Cardiac muscle cell (in vitro differentiated cells and primary cell): ENCODE measurements at places on chromosomes 2 and 18. TPM values are rescaled to one million over a fixed set of nuclear protein-coding genes. Genes with fewer than 3 reads are reported as not detected.

DNA sequence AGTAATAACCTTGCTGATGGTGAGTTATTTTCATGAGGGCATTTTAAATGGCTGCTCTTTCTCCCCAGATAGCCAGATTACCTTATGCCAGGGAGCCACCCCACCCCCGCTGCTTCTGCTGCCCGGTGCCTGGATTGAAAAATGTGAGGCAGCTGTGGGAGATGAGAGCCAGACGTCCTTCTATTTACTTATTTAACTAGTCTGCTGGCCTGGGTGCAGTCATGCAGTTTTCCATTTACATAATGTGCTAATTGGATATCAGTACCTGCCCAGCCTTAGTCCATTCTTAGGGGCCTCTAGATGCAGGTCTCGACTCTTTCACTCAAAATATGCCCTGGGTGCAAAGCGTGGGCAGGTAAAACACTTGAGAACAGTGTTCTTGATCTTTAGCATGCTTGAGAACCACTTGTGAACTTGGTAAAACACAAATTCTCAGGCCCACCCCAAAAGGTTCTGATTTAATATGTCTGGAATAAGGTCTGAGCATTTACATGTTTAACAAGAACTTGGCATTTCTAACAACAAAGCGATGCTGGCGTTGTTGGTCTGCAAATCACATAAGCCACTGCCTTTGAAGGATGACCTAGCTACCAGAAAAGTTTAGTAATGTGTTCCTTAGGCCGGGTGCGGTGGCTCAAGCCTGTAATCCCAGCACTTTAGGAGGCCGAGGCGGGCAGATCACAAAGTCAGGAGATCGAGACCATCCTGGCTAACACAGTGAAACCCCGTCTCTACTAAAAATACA, 154.3 kb downstream of the NRP2 start:
- no peak for DNase-seq

GRCh38 chr18:5294113-5294456, 1.4 kb downstream of the ZBTB14 start:
- no peak for DNase-seq

- DNase-seq: no peak
These were observed 361.9 kb downstream of the CYRIA start for GRCh38 chr2:16303761-16304160.

DNA sequence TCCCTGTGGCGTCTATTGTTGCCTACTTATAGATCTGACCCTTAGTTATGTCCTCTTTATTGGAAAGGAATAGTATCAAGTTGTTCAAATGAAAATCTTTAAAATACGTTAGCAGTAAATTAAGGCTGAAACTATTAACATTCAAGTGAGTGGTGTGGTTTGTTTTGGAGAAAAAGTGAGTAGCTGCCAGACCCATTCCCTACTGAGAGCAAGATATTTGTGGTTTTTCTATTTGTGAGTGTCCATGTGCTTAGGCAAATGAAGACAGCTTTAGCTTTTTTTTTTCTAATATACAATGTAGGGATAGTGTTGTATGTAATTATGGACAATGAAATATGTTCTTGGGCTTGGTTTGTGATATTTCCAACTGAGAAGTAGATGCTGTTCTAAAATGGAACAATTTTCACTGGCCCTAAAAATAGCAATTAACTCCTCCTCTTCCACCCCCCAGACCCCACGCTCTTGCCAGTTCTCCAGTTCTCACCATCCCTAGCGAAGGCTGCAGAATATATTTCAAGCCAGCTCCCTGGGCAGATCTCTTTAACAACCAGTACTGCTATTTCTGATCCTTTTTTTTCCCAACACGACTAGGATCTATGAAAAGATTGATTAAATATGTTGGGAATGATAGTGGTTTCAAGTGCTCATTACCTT, 83.1 kb downstream of the CCDC85A start:
- no peak for DNase-seq

GRCh38 chr2:172195836-172196376, 93.2 kb upstream of the DLX2 start:
- no peak for DNase-seq

DNA sequence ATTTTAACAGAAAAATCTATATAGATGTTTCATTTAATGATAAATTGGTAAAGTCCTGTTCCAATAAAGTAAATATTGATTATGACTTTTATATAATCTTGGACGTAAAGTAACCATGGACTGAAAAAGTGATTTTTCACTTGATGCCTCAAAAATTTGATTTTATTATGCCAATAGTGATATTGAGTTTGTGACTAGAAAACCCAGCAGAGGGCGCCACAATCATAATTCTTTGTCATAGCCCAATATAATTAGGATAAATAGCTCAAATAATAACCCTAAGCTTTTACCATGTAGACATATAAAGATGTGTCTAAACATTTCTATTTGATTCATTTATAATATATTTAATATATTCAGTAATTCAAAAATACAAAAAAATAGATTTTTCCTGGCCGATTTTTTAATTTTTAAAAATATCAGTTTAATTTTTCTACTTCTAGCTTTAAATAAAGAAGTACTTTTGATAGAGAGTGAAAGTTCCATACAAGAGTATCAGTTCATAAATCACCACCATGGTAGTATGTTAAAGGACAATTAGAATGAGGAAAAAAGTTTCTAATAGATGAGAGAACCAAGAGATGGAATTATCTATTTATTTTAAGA, 30.7 kb downstream of the CAMKMT start:
- peak; percentile 51 for DNase-seq

DNA sequence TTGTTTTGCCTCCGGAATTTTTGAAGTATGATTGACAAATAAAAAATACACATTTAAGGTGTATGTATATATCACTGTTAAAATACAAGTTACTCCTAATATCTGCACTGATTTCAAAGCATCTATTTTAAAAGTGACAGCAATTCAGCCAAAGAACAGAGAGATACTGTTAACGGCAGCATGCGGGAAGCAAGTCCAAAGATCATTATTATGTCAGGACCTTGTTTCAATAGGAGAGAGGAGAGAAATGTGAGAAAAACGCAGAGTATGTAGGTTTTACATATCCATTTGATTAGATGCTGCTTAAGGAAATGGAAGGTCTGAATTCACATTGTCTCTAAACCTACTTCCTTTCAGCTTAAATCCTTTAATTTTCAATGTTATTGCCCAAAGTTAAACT, 545.5 kb upstream of the SLC8A1 start:
- no peak for DNase-seq

DNA sequence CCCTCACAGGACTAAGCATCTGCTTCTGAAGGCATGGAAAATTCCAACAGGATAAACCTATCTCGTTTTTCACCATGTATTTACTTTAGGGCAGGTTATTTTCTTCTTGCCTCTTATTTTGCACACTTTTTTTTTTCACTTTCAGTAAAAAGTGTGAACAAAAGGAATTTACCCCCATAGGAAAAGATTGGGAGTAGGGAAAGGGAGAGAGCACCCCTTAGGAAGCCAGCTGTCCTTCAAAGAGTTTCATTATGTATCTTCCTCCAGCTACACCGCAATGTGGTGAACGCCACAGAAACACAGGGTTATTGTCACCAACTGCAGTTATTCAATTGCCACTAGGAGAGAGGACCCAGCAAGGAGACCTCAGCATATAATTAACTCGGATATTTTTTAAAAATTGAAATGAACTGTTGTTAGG, 286.2 kb upstream of the VRK2 start:
- no peak for DNase-seq

DNA sequence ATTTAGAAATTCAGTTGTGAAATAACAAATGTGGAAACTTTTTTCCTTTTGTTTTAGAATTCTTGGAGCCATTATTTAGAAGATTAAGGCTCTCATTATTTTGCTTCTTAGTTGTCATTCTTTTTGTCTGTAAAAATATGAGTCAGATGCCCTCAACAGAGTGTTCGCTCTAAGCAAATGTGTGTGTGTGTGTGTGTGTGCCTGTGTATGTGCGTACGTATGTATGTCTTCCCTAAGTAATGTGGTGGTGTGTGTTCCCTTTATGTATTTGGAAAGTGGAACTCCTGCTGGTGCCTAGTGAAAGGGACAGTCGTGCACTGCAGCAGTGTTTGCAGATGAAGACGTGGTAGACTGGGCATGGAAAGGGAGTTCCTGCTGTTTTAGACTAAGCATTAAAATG, 27.5 kb downstream of the ZNF407 start:
- no peak for DNase-seq

The DUSP2 gene
- 1.0 and 2.2 TPM in 2 replicates for polyA plus RNA-seq

The IL37 gene
- polyA plus RNA-seq: not detected in 2 replicates

The AQP12A gene
- polyA plus RNA-seq: 0.50 TPM in 1 of 2 replicates, not detected in the other

The SPDYA gene
- polyA plus RNA-seq: 1.3 and 2.1 TPM in 2 replicates

The RGPD4 gene
- polyA plus RNA-seq: not detected in 2 replicates

The DSG1 gene
- polyA plus RNA-seq: not detected in 2 replicates

The INSIG2 gene
- 62.2 and 62.8 TPM in 2 replicates for polyA plus RNA-seq

The LRRC30 gene
- not detected in 2 replicates for polyA plus RNA-seq

The RTP5 gene
- polyA plus RNA-seq: not detected in 2 replicates

The CAPG gene
- 13.0 and 21.2 TPM in 2 replicates for polyA plus RNA-seq

The TMEM178A gene
- polyA plus RNA-seq: 13.4 and 17.9 TPM in 2 replicates

The NT5DC4 gene
- polyA plus RNA-seq: not detected in 2 replicates

The TMEM18 gene
- polyA plus RNA-seq: 30.4 and 38.3 TPM in 2 replicates
